ENCODE measurements at places on chromosomes 11 and 22. TPM values are rescaled to one million over a fixed set of nuclear protein-coding genes. Genes with fewer than 3 reads are reported as not detected.

Gene SYT13
- total RNA-seq: not detected

Gene DDI1
- total RNA-seq: not detected

Gene SHISA8
- not detected for total RNA-seq

Gene MEN1
- 21.7 TPM for total RNA-seq

Gene GRIA4
- total RNA-seq: not detected

Gene APOL5
- not detected for total RNA-seq

Gene IGSF9B
- total RNA-seq: 0.29 TPM

Gene NAALAD2
- 0.29 TPM for total RNA-seq

Gene GVQW3
- 1.9 TPM for total RNA-seq

Gene LPXN
- 7.4 TPM for total RNA-seq

Gene C22orf23
- 0.10 TPM for total RNA-seq

Gene GAL3ST1
- total RNA-seq: not detected

Gene OR52I2
- total RNA-seq: not detected

Gene CRACR2B
- total RNA-seq: 12.7 TPM

Gene LRRN4CL
- total RNA-seq: 0.19 TPM

Gene FIBIN
- not detected for total RNA-seq

Gene DNAJB7
- under 0.01 TPM for total RNA-seq
